ENCODE measurements at places on chromosomes 4 and X.

- no peak for DNase-seq
Measured at GRCh38 chrX:118423558-118423957, 72.1 kb upstream of the DOCK11 start.

DNA sequence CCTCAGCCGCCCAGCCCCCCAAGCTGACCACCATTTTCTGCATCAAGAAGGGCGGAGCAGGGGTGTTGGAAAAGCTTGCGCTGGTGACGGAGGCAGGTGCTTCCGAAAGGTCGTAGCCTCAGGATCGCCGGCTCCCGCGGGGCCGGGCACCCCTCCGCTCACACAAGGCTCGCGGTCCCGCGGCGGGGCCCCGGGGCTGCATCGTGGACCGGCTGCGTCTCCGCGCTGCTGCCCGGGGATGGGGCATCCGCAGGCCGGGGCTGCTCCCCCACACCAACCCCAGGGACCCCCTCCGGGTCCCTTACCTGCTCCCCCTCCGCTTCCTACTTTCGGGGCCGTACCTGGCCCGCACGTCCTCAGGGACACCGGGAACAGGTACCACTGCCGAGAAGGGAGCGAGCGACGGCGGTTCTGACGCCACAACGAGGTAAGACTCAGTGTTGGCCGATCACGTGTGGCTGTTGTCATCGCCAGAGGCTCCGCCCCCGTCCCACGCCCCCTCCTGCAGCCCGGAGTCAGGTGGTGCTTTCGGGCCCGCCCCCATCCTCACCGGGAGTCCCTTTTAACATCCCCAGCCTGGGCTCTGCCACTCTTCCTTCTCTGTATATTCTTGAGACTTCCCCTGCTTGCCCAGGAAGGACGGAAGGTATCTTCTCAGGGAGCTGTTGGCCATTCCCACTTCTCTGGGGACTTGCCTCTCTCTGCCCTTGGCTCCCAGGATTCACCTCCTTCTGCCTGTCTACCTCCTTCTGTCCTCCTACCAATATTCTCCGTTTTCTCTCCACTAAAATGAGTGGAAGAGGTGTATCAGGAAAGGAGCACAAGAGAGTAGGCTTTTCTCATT lies at the start of gene BEX2:
TSS of gene BEX2 (minus strand) at position 436 of the 844 bp plus-strand sequence. CDS start 1,014 bp downstream, outside the sequence.
- DNase-seq, result no peak

- DNase-seq, result no peak
Measured at GRCh38 chr4:39687014-39687413, 10.9 kb upstream of the UBE2K start.

GRCh38 chrX:12802741-12803140 lies 11.5 kb downstream of the PRPS2 start:
- no peak for DNase-seq

DNA sequence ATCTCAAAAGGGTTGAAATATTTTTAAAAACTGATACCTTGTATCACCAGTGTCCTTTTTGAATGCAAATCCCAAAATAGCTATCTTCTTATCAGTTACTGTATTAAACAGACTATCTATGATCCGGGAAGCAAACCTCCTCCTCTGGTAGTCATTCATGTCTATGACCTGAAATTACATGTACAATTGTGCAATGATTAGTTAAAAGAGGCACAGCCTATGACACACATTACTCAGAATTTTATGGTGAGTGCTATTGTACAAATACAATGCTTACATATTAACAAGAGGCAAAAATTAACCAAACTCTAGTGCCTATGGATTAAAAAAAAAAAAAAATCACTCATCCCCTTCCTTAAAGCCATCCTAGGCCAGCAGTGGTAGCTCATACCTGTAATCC lies 21.7 kb downstream of the UGDH start:
- no peak for DNase-seq

- no peak for DNase-seq
Measured at GRCh38 chr4:24544208-24544988, 40.0 kb downstream of the DHX15 start.

GRCh38 chr4:78878031-78878430 lies 61.2 kb downstream of the PAQR3 start:
- no peak for DNase-seq

GRCh38 chrX:65705439-65705838 lies 38.0 kb downstream of the MSN start:
- DNase-seq, result no peak

DNA sequence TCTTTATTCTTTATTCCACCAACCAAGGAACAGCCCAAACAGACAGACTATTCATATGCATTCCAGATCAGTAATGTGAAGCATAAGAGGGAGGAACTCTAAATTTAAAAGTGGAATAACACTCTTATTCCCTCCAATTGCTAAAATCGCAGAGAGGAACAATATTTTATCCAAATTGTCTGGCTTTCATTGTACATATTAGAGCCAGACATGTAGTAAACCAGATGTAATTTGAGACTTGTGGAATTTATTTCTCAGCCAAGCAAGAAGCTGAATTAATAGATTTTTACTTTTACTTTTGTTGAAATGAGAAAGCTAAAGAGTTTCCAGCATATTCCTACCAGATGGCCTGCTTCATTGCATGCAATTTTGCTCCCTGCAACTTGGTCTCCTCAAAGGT lies 674.6 kb upstream of the SLIT2 start:
- no peak for DNase-seq

- no peak for DNase-seq
Measured at GRCh38 chr4:5611750-5612149, 96.6 kb downstream of the EVC2 start.

DNA sequence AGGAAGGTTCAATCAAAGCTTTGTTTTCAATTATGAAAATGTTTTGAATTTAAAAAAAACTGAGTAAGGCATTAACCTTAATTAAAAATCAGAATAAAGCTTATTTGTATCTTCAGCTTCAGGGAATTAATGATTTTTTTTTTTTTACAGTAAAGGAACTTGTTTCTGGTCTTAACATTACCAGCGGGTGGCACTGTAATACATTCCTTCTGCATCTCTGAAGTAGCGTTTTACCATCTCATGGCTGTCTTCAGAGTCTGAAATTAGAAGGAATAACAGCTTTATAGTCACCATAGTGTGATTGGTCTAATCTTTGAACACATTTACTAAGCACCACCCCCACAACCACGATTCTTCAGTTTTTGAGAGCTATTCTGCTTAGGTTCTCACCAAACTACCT lies 102.6 kb downstream of the IL1RAPL2 start:
- DNase-seq, result no peak

- no peak for DNase-seq
Measured at GRCh38 chr4:138938366-138938690, 77.3 kb upstream of the NOCT start.

GRCh38 chr4:3062471-3062870 lies 11.9 kb downstream of the HTT-AS start:
- no peak for DNase-seq

- DNase-seq, result no peak
Measured at GRCh38 chr4:84878546-84878945, 87.9 kb downstream of the WDFY3 start.

- no peak for DNase-seq
Measured at GRCh38 chrX:48909703-48910294, 1.6 kb downstream of the SLC35A2 start.

GRCh38 chr4:93030670-93031069 lies 726.9 kb downstream of the GRID2 start:
- no peak for DNase-seq

GRCh38 chr4:123706973-123707372 lies 310.4 kb downstream of the SPRY1 start:
- no peak for DNase-seq

DNA sequence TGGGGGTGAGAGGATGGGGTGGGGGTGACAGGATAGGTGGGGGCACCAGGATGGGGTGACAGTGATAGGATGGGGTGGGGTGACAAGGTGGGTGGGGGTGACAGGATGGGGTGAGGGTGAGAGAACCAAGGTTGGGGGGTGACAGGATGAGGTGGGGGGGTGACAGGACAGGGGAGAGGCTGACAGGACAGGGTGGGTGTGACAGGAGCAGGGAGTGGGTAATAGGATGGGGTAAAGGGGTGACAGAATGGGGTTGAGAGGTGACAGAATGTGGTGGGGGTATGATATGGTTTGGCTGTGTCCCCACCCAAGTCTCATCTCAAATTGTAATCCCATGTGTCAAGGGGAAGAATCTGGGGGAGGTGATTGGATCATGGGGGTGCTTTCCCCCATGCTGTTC lies 26.0 kb downstream of the RNF212 start:
- DNase-seq, result no peak

DNA sequence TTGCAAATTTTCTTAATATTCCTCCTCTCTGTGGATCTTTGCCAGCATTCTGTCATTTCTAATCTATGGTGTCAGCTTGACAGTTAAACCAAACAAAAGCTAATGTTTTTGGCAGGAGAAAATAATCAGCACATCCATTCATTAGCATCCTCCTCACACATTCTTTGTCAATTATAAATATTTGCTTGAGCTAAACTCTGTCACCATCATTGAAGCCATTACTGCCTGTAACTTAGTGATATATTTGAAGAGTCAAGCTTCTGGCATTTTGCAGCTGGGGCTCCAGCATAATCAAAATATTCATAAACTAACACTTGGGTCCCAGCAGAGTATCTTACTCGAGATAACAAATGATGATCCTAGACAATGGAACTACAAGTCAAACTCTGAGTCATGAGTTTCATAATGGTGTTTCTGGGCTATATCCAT lies 126.1 kb downstream of the EIF4E start:
- no peak for DNase-seq

GRCh38 chrX:56569378-56570057 lies 6.1 kb downstream of the UBQLN2 start:
- no peak for DNase-seq

GRCh38 chr4:90234916-90235547 lies 107.8 kb downstream of the CCSER1 start:
- DNase-seq, result no peak

GRCh38 chr4:3046162-3046561 lies 28.2 kb downstream of the HTT-AS start:
- no peak for DNase-seq

GRCh38 chrX:71550578-71550977 lies 17.7 kb downstream of the OGT start:
- DNase-seq, result no peak

GRCh38 chr4:145414841-145415240 lies 66.8 kb upstream of the SMAD1 start:
- DNase-seq, result no peak
